ENCODE measurements at places on chromosomes 6 and 20. TPM values are rescaled to one million over a fixed set of nuclear protein-coding genes. Genes with fewer than 3 reads are reported as not detected.

STAU1 gene
- 67.0 TPM for total RNA-seq

HIVEP2 gene
- total RNA-seq: 30.9 TPM

FAM229B gene
- 21.2 TPM for total RNA-seq

RBBP8NL gene
- total RNA-seq: not detected

KHDC1L gene
- total RNA-seq: not detected

ABCF1 gene
- total RNA-seq: 55.0 TPM

Measured in smooth muscle cell of the pulmonary artery (primary cell).